ENCODE measurements at places on chromosomes 7 and 10. TPM values are rescaled to one million over a fixed set of nuclear protein-coding genes. Genes with fewer than 3 reads are reported as not detected.

DNA sequence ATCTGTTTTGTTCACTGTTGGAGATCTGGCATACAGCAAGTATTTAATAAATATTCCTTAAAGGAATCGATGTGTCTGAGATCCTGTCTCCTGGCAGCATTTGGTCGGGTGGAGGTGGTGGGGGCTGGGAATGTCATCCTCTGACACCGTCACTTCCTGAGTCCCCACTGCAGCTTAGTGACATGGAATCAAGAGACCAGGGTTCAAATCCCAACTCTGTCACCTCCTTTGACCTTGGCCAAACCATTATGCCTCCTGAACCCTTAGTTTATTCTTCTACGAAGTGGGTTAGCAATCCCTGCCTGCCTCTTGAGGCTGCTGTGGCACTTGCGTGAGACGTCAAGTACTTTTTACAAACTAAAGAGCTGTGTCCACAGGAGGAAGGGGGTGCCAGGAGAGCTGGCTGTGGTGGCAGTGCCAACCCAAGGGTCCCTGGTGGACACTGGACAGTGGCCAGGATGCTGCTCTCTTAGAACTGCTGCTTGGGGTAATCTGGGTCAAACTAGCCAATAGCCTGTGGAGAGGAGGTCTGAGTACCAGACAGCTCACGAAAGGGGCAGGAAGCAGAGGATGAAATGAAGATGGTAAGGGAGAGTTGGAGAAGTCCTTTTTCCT is 8.0 kb upstream of the ZMIZ1 start:
- no peaks in the 10 kb centered on the region for H3K27me3 ChIP-seq
- H3K4me3 ChIP-seq: no peak overlapping the region
- no peaks in the 10 kb centered on the region for H3K36me3 ChIP-seq
- DNase-seq: no peak
- H3K4me1 ChIP-seq: no peaks in the 10 kb centered on the region

DNA sequence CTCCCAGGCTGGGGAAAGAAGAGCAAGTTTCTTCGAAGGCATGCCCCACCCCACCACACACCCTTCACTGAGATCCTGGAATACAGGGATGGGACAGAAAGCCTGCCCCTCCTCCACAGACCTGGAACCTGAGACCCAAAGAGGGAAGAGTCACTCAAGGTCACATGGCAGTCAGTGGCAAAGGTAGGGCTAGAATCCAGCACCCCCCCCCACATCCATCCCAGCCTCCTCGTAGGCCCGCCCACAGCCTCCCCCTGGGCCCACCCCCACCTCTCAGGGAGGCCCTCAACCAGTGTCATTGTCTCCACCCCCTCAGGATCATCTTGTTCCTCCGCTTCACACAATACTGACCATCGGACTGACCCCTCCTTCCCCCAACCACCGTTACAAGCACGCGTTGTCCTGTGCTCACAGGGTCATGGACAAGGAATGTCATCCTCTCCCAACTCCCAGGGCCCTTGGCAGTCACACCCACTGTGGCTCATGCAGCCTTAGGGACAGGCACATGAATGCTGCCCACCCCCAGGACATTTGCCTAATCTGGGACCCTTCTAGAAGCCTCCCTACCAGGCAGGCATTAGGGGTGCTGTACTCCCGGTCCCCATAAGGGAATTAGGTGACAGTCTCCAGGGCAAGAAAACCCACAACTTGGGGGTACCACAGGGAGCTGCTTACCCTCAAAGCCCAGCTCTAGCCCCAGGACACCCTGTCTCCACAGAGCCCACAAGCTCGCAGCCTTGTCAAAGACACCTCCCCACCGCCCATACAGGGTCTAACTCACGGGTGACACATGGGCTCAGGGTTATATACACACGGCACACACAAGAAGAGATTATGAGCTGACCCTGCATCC is 1.4 kb downstream of the KCNH2 start:
- peaks cover 20% of the 10 kb centered on the region for H3K4me1 ChIP-seq
- H3K4me3 ChIP-seq: peak overlapping the region; percentile 42
- H3K36me3 ChIP-seq: no peaks in the 10 kb centered on the region

DNA sequence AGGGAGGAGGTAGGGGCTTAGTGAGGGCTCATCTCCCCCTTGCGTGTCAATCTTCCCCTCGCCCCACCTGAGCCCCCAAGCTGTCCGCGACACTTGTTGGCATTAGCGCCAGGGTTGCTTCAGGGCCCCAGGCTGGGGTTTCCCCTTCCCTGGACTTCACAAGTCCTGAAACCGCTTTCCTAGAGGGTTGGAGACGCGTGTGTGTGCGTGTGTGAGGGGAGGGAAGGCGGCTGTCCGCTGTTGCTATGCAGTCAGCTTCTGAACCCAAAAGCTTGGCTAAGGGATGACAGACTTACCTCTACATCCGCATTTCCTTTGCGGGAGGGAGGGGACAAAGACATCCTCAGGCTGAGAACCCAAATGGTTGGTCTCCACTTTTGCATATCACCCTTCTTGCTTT is 803 bp downstream of the GOLGA7B start:
- H3K27ac ChIP-seq: no peak overlapping the region
- no peaks in the 10 kb centered on the region for H3K36me3 ChIP-seq
- peak overlapping the region; percentile 54 for H3K4me3 ChIP-seq
- no peak for DNase-seq

Gene TSPAN33
- 3.5 TPM for total RNA-seq

Gene PMS2
- 14.6 TPM for total RNA-seq

Gene HOXA7
- total RNA-seq: 0.56 TPM

DNA sequence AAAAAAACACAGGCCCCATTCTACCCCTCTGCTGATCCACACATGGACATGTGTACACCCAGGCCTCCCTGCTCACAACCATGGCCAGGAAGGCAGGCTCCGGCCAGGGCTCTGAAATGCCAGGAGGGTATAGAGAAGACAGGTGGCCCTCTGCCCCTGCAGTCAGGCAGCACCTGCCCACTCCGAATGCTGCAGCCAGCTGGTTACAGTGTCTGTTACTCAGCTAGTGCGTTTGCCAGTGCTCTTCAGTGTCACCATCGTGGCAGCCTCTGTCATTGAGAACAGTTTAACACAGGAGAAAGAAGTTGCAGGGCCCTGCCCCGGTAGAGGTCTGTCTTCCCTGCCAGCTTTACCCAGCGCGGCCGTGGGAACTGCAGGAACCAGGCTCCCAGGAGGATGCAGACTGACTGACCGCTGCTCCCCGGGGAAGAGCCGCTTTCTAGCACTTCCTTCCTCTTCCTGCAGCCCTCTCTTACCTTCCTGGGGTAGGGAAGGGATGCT is 128.8 kb upstream of the FAM20C start:
- H3K4me3 ChIP-seq: no peak overlapping the region
- no peaks in the 10 kb centered on the region for H3K4me1 ChIP-seq
- no peaks in the 10 kb centered on the region for H3K27me3 ChIP-seq
- DNase-seq: no peak
- no peaks in the 10 kb centered on the region for H3K36me3 ChIP-seq

- H3K27me3 ChIP-seq: peaks cover 14% of the 10 kb centered on the region
- H3K36me3 ChIP-seq: no peaks in the 10 kb centered on the region
- H3K27ac ChIP-seq: no peak within 1 kb of the TSS
These were observed at the start of gene COL26A1 for GRCh38 chr7:101362334-101363195. Gene COL26A1 (plus strand): TSS chr7:101362875. CDS start chr7:101363033, 158 bp downstream.

DNA sequence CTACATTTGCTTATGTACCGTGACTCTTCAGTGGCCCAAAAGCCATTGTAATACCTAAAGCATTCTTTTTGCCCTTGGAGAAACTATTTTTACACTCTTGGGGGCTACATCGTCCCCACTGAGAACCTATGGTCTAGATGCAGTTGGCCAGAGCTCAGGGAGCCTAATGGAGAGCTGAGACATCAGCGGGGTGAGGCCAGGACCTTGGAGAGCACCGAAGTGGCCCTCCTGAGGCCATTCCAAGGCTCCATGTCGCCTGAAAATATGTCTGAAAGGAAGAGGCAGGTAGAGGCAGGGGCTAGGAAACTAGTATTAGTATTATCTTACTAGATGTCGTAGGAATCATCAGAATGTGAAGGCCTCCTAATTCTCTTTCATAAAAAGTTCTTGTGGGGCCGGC is 4.9 kb downstream of the PKD2L1 start:
- H3K27me3 ChIP-seq: no peaks in the 10 kb centered on the region
- H3K4me3 ChIP-seq: no peak overlapping the region
